ENCODE measurements at places on chromosomes 1 and 21.

DNA sequence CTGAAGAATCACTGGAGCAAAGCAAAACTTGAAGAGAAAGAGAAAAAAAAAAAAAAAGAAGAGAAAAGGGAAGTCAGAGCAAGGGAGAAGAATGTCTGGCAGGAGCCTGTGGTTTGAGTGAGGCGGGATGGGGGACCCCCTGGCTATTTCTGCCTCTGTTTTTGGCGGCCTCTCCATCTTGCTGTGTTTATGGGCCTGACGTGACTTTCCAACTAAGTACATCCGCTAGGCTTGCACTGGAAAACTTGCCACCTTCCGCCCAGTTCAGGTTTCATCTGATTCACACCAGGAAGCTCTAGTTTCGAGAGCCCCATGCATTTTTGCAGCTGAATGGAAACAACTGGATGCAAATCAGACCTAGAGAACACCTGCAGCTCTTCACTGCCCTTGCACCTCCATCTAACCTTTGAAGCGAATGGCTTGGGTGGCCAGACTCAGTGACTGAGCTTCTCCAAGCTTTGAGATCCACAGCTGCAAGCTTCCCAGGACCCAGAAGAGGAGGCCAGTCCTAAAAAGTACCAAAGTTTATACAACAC lies 28.0 kb downstream of the TBX15 start:
- no peak for DNase-seq

GRCh38 chr1:60448850-60449249 lies 375.3 kb upstream of the C1orf87 start:
- DNase-seq: no peak

GRCh38 chr1:81410941-81411340 lies 389.8 kb upstream of the ADGRL2 start:
- DNase-seq: no peak

GRCh38 chr1:56578963-56579875 lies at the start of gene PLPP3:
TSS of gene PLPP3 (minus strand) at chr1:56579563. CDS start at chr1:56579016, 547 bp downstream.
- DNase-seq: no peak

DNA sequence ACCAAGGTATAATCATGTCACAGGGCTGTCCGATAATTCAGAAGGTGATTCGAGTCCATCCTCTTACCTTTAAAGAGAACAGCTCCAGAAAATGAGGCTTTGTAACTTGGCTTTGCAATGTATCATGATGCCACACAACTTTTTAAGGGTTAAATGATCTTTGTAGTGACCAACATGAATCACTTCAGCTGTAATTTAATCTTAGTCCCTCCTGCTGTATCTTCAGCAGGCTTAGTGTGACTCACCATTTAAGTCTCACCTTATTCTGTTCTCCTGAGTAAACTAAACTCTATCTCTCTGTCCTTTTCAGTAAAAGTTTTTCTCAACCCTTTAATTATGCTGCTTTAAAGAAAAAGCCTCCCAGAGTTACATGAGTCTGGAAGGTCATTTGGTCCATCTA lies 1.9 kb upstream of the HIVEP3 start:
- no peak for DNase-seq

- no peak for DNase-seq
These were observed 116.9 kb downstream of the BEND5 start for GRCh38 chr1:48659801-48660200.

DNA sequence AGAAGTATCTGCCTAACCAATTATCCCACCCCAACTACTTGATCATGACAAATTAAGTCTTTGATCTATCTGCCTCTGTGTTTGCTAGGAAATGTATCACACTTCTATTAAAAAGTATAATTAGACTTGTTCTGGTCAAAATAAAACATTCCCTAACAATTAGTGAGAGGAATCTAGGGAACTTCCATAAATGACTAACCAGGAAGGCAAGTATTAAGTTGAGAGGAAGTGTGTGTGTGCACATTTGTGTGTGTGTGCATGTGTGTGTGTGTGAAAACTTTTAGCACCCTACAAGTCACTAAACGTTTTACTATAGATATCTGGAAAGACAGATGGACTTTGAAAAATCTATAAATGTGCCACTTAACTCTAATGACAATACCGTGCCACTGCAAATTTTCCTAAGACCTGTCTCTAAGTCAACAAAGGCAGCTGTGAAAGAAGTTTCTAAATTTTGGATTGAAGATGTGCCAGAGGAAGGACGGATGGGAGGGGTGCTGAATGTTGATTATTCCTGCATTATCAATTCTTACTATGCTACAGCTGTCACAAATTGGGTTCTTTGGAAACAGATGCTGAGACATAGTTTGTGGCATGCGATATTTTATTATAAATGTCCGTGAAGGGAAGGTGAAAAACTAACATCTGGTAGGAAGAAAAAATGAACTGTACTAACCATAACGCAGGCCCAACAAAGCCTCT lies 567.1 kb downstream of the PTPRC start:
- DNase-seq: no peak

DNA sequence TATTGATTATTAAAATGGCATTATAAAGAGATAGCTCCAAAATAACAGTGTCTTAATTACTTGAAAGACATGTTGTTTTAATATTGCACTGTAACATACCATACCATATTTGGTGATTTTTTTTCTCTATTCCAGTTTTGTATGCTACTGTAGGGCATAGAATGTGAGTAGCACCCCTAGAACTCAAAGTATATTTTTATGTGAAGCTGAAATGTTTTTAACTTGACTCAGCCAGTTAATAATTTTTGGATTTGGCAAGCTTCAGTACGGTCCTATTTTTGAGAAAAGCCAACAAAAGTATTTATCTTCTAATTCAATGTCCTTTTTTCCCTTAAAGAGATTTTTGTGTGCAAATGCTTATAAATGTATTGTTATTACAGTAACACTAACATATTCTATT lies 593.8 kb downstream of the USP25 start:
- no peak for DNase-seq

- no peak for DNase-seq
These were observed 68.3 kb downstream of the C4BPA start for GRCh38 chr1:207172321-207172720.

GRCh38 chr1:216903382-216903740 lies 180.1 kb upstream of the ESRRG start:
- no peak for DNase-seq

GRCh38 chr1:95380909-95381308 lies 146.9 kb downstream of the RWDD3 start:
- DNase-seq: no peak

DNA sequence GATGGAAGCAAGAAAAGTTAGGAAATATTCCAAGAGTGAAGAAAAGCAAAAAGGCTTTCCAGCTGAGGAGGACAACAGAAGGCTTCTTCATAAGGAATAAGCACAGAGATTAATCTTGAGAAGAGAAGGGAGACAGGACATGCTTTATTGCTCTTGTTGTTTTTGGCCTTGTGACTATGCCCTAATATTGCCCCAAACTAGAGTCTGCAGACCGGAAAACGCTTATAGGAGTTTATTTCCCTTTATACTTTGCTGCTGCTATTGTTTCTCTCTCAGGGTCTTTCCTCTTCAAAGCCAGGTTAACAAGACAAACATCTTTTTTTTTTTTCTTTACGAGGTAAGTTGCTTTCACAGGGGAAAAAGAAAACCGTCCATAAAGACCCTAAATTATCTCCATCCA lies 991.4 kb downstream of the ADGRL2 start:
- no peak for DNase-seq

GRCh38 chr1:231748760-231749415 lies 122.3 kb downstream of the DISC1 start:
- DNase-seq: no peak

DNA sequence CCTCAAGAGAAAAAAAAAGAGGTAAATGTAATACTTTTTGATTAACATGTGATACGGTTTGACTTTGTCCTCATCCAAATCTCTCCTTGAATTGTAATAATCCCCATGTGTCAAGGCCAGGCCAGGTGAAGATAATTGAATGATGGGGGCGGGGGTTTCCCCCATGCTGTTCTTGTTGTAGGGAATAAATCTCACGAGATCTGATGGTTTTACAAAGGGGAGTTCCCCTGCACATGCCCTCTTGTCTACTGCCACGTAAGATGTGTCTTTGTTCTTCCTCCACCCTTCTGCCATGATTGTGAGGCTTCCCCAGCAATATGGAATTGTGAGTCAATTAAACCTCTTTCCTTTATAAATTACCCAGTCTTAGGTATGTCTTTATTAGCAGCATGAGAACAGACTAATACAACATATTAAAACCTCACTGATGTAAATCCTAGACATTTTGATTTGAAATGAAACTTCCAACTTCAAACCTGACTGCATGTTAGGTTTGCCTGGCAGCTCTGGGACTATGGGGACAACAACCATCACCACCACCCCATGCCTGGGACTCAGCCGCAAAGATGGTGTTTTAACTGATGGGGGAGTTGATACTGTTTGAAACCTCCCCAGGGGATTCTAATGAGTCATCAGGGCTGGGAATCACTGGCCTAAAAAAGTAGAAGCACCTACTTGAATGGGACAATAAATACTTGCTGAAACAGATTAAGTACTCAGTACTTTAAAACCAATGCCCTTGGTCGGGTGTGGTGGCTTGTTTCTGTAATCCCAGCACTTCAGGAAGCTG lies 32.8 kb upstream of the BACH1 start:
- no peak for DNase-seq

GRCh38 chr1:179558078-179558477 lies 17.7 kb downstream of the NPHS2 start:
- DNase-seq: no peak

DNA sequence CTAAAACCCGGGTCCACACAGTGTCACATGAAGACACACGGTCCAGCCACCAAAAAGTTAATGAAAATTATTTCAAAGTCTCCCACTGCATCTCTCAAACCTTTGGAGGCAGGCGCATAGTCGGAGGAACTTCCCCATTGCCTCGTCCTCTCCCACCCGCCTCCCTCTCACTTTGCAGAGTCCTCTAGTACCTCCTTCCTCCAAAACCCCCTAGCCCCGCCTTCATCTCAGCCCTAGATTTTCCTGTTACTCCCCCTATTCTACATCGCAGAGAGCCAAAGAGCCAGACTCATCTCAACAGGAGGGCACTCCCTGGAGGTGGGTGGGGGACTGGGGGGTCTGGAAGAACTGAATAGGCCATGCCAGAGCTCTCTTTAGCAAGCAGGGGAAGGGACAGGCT lies 79.3 kb downstream of the DISP3 start:
- DNase-seq: no peak

GRCh38 chr1:52601991-52602855 lies at the start of gene GPX7:
TSS of gene GPX7 (plus strand) at chr1:52602371. CDS start at chr1:52602410, 39 bp downstream.
- peak; percentile 68 for DNase-seq

GRCh38 chr1:84991097-84991920 lies 5.6 kb downstream of the MCOLN2 start:
- no peak for DNase-seq

DNA sequence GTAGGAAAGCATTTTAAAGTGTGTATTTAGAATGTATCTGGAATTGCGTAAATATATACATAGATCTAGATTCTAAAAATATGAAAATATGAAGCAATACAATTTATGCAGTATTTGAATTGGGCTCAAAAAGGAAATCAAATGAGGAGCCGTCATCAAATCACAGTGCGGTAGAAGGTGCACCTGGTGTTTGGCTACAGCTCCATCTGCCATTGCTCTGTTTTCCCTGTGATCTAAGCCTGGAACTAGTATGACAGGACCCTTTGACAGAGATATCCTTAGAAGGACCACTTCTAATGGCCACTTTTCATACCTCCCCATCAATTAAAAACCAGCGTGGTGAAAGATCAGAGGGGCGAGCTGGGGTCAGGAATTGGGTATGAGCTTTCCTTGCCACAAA lies 202.6 kb downstream of the NFIA start:
- DNase-seq: no peak

GRCh38 chr1:51418384-51418959 lies 88.1 kb upstream of the TTC39A start:
- DNase-seq: no peak

DNA sequence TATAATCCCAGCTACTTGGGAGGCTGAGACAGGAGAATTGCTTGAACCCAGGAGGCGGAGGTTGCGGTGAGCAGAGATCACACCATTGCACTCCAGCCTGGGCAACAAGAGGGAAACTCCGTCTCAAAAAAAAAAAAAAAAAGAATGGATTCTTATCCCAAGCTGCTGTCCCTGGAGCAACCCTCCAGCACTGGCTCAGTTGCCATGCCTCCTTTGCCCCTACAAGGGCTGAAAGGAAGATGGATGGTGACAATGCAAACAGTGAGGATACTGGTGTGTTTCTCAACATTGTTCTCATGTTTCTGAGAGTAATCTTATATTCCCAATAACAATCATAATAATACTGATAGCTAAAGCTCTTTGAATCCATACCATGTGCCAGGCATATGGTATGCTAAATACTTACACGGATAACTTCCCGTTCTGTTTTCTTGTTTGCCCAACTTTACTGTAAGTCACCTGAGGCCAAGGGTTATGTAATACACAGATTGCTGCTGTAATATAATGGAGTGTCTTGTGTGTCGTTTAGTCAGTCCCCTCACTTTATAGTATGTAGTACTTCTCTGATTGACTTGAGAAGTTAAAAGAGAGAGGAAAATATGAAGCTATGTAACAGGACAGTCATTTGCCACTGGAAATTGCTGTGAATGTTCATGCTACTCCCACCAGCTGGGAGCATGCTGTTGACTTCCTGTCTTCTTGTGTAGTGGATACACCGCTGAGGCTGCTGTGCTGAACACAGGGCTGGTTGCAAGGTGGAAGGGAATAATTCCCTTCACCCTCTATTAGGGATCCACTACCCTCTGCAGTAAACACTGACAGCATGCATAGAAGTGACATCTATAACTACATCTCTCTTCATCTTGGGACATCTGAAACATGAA lies 153.6 kb downstream of the CNIH3 start:
- DNase-seq: no peak

GRCh38 chr1:69523032-69523431 lies 44.7 kb upstream of the LRRC7 start:
- no peak for DNase-seq

- DNase-seq: no peak
These were observed 3.7 kb upstream of the RHEX start for GRCh38 chr1:206049293-206049692.

DNA sequence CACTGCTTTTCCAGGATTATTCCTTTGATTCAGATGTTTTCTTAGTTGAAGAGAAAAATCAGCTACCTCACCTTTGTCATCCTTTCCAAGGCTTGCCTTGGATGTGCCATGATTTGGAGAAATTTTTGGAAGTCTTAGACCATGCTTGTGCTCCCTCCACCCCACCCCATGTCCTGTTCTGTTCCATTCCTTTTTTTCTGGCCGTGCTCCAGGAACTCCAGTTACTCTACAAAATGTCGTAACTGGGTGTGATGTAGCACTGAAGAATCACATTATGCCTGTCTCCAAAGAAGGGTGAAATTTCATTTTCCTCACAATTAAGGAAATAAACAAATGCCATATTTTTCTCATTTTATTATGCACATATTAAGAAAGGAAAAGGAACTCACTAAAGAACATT lies 217.8 kb upstream of the ZRANB2 start:
- DNase-seq: no peak

DNA sequence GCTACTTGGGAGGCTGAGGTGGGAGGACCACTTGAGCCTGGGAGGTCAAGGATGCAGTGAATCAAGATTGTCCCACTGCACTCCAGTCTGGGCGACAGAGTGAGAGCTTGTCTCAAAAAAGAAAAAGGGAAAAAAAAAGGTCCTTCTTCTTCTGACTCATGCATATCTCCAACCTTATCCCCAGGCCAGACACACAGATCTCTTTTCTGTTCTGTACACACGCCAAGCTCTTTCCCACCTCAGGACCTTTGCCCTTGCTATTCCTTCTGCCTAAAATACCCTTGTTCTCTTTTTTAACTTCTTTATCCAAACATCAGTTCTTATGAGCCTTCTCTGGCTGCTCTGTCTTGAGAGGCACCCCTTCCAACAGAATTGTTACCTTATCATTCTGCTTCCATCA lies 22.1 kb downstream of the PLEKHO1 start:
- DNase-seq: no peak

GRCh38 chr21:40067751-40068150 lies 200.5 kb downstream of the PCP4 start:
- no peak for DNase-seq

GRCh38 chr1:234676103-234676594 lies 66.2 kb upstream of the IRF2BP2 start:
- DNase-seq: peak; percentile 60
